Stimulated activated effector memory CD8-positive, alpha-beta T cell treated with anti-CD3 and anti-CD28 coated beads, Interleukin-12 subunit alpha, Interleukin-12 subunit beta, amount 100 ng/mL, for 72 hours (primary cell): ENCODE measurements at places on chromosomes 11 and 22.

- no peak for DNase-seq
These were observed 52.4 kb downstream of the SYTL2 start for GRCh38 chr11:85758480-85759039.

GRCh38 chr11:64553554-64554201 lies 37.3 kb upstream of the SLC22A12 start:
- peak; percentile 70 for DNase-seq

GRCh38 chr11:46832511-46833214 lies 13.4 kb downstream of the CKAP5 start:
- DNase-seq = no peak

DNA sequence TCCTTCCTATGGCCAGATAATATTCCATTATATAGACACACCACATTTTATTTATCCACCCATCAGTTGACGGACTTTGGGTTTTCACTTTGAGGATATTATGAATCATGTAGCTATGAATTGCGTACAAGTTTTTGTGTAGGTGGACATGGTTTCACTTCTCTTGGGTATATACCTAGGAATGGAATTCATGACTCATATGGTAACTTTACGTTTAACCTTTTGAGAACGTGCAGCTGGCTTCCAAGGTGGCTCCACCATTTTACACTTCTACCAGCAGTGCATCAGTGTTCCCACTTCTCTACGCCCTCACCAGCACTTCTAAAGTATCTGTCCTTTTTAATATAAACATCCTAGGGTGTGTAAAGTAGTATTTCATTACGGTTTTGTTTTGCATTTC lies 112.0 kb downstream of the PLEKHA7 start:
- no peak for DNase-seq

GRCh38 chr11:69131121-69131566 lies 24.6 kb upstream of the SMIM38 start:
- DNase-seq = no peak

DNA sequence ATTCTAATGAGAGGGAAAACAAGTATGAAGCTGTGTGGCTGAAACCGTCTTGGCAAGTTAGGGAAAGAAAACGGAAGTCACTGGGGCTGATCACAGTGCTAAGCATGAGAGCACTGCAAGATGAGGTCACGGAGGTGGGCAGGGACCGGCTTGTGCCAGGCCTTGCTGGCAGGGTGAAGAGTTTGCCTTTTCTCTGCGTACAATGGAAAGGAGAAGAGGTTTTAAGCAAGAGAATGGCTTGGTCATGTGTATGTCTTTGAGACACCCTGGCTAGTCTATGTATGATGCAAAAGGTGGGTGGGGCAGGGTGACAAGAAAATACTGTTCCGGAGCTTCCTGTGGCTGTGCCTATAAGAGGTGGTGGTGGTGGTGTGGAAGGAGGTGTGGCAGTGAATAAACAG lies 567.9 kb downstream of the NTM start:
- DNase-seq = no peak

DNA sequence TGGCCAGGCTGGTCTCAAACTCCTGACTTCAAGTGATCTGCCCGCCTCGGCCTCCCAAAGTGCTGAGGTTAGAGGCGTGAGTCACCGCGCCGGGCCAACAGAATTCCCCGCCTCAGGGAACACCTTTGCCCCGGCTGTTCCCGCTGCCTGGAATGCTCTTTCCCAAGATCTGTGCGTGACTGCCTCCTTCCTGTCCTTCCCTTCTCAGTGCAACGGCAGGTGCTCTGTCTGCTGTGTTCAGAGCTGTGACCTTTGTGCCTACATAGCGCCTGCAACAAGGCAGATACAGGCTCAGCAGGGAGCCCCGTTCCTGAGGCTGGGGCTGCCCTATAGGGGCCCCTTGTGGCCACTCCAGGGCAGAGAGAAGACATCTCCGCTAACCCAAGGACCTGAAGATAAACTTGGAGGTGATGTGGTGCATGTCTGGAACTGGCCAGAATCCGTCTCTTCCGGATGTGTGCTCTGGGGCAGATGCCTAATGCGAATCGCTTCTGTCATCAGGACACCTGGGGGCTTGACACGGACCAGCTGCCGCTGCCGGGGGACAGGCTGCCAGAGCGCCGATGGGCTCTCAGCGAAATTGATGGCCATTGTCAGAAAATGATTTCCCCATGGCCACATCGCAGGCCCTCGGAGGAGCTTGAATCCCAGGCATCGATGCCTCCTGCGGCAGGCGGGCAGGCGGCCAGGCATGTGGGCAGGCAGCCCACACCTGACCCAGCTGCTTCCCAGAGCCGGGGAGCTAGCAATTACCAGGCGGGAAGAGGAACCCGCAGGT lies 43.5 kb upstream of the TCF20 start:
- DNase-seq = no peak

- DNase-seq = no peak
These were observed 412 bp upstream of the RPS3 start for GRCh38 chr11:75398906-75399305.

GRCh38 chr11:126704096-126704495 lies 296.5 kb downstream of the KIRREL3 start:
- DNase-seq = no peak

GRCh38 chr11:116353589-116353988 lies 419.2 kb downstream of the BUD13 start:
- DNase-seq = no peak

GRCh38 chr11:77876045-77876444 lies 55.1 kb downstream of the AAMDC start:
- no peak for DNase-seq

DNA sequence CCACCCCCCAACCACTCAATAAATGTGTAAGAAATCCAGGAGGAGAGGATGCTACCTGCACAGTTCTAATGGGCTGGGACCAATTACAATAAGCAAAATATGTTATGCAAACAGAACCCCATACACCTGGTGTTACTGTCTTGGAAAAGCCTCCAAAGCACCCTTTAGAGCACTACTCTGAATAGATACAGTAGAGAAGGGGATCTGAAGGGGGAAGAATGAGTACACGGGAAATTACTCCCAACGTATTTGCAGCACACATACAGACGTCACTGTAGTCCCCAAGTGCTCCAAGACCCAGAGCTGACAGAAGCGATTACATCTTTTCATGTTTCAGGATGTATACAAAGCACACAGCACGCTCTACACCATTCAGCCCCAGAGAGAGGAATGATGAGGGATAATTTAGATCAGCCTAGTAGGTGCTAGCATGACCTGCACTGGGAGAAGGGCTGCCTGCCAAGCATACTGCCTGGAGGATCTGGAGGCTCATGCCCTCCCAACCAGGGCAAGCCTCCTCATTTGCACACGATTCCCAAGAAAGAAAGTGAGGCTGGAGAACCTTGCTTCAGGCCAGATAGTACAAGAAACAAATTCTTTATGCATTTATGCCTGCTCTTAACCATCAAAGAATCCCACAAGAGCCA lies 63.8 kb downstream of the AMBRA1 start:
- no peak for DNase-seq

DNA sequence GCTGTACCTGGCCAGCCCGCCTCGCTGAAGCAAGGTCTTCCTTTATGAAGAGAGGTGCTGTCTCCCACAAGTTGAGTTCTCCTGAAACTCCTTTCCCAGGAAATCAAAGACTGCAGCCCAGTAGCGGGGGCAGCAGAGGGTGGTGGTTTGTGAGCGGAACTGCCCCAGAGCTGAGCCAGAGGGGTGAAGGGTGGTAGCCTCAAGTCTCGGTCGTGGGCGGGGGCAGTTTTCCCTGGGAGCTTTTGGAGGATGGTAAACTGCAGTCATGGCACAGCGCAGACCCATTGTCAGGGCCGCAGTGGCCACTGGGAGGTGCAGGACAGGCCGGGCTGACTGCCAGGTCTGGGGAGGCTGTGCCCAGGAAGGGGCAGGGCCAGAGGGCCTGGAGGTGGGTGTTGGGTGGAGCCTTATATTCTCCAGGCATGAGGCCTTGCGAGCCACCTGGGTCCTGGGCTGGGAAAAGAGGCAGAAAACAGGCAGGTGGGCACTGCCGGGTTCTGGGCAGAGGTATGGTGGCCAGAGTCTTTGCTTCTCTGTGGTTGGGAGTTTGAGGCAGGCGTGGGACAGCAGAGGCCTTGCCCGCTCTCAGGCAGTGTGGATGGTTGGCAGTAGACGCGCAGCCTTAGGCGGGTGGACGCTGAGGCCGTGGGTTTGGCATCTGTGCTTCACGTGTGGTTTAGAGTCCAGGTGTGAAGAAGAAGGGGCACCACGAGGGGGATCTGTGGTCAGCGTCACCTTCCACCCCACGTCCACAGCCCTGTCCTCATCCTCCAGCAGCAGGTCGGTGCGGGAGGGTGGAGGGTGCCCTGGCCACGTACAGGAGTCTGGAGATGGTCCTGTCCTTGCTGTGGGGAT lies 1176.4 kb downstream of the BRD1 start:
- no peak for DNase-seq

DNA sequence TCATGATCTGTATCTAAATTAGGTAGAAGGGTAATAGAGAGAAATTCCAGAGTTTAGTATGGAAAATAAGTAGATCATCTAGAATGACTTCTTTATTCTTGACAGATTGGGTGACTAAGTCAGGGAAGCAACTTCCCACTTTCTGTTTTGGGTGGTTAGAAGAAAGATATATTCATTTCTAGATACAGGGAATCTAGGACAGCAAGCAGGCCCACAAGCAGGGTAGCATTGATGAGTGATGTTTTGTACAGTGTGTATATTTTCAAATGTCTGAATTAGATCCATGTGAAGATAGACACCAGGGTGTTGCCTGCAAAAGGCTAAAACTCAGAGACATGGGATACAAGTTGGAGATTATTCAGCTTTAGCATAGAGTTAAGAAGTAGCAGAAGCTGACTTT lies 674.4 kb downstream of the CNTN5 start:
- DNase-seq = no peak

DNA sequence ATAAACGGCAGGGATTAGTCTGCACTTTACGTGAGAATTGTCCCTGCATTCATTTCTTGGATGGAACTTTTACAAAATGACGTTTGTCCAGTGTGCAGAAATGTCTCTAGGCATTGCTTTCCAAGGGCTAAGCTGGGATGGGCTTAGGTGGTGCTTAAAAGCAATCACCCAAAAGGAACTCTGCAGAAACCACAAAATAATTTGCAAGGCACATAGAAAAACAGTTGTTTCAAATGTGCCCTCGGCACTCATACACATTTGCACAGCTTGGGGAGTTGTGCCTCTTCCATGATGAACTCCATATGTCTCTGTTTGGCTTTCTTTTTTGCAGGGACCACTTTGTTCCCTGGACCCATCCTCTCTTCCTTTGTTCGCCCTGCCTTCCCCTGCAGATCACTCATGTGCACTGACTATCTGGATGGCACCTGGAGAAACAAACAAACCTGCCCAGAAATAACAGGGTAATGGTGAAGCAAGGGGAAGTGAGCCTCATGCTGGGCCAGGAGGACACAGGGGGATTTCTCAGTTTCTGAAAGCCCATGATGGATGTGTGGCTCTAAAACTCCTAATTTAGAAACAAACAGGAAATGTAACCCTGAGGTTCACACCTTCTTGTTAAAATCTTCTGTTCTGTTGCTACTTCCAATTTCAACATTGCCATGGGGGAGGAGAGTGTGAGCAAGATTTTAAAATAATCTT lies 150.2 kb downstream of the SNX19 start:
- no peak for DNase-seq

- DNase-seq = no peak
These were observed 1497.7 kb downstream of the TBC1D22A start for GRCh38 chr22:48259991-48260670.

GRCh38 chr11:26958702-26959049 lies 35.2 kb upstream of the FIBIN start:
- DNase-seq = no peak

GRCh38 chr11:93525601-93526345 lies 17.4 kb downstream of the SMCO4 start:
- no peak for DNase-seq

- no peak for DNase-seq
These were observed at the start of gene SEPTIN3 for GRCh38 chr22:41969110-41969646. SEPTIN3 (plus strand) TSS chr22:41969443; CDS start chr22:41971493, 2,050 bp downstream.

DNA sequence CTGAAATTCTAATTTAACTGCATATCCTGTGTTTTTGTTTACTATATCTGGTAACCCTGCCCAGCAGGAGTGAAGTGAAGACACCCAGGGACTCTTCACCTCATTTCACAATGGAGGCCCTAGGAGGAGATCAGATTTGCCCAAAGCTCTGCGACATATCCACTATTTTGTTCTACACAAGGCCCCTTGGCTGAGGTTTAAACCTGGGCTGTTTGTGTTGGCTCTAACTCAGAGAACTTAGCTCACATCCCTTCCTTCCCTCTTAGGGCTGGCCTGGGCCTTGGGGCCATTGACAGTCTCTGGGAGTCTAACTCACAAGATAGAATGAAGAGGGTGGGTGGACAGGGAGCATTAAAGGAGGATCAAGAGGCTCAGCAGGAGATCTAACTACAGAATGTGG lies 8.2 kb upstream of the PLA2G3 start:
- no peak for DNase-seq

GRCh38 chr11:94272738-94273313 lies 31.6 kb upstream of the IZUMO1R start:
- DNase-seq = no peak

DNA sequence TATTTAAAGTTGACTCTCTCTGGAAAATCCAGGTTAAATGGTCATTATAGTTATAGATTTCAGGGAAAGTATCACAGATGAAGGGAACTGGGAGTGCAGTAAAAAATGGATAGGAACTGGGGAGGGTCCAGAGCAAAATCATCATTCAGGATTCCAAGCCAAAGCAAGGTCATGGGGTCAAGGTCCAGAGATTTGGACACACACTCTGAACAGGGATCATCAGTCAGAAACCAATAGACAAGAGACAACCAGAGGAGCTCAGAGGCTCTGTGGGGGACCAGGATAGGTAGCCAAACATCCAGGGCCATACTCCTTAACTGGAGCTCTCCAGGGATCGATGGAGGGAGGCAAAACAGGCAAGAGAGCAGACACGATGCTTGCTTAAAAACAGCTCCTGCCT lies 27.3 kb upstream of the PSMA1 start:
- no peak for DNase-seq

DNA sequence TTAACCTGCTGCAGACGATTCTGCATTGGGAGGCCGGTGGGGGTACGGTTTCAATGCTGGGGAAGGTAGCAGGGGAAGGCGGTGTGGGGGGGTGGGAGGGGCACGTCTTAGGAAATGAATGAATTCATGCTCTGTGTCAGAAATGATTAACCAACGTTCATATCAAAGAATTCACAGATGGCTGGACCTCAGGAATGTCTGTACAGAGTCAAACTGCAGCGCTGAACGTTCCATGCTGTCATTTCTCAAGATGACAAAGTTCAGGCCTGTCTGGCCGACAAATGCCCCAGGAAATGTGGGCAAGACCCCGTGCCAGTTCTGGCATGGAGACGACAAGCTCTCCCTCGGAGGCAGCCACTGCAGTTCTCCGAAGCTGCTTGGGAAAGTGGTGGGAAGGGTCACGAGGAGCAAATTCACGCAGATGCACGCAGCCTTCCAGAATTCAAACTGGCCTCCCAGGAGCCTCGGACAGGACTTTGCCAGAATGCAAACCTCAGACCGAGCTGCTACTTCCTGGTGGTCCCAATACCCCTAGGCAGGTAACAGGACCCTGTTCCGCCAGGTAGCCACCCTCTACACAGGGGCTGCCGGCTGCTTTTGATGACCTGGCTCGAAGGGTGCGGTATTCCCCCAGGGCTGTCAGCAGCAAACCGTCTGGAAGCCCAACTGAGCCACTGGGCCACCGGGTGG lies 81.5 kb downstream of the TRMU start:
- no peak for DNase-seq
